Osteocyte (in vitro differentiated cells): ENCODE measurements at places on chromosomes 6 and 20. TPM values are rescaled to one million over a fixed set of nuclear protein-coding genes. Genes with fewer than 3 reads are reported as not detected.

GRCh38 chr20:37968841-37969401 is 64.3 kb downstream of the TTI1 start:
- DNase-seq = no peak

- DNase-seq = no peak
These were observed 690.5 kb downstream of the FRK start for GRCh38 chr6:115370202-115370601.

HAO1 gene
- not detected in 2 replicates for total RNA-seq

DNA sequence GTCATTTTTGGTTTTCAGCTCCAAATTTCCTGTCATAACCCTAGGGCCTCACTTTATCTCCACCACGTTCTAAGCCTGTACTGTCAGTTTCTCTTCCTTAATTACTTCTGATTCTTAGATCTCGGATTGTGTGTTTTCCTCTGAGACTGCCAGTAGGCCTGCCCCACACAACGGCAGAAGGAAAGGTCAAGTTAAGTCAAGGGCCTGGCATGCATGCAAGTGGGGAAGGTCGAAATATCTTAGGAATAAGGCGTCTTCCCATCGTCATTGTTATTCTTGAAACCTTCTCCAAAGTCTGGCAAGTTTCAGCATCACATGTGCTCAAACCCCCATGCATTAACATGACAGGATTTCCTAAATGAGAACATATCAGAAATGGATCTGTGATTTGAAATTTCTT is 203.5 kb upstream of the TSHZ2 start:
- no peak for DNase-seq

DNA sequence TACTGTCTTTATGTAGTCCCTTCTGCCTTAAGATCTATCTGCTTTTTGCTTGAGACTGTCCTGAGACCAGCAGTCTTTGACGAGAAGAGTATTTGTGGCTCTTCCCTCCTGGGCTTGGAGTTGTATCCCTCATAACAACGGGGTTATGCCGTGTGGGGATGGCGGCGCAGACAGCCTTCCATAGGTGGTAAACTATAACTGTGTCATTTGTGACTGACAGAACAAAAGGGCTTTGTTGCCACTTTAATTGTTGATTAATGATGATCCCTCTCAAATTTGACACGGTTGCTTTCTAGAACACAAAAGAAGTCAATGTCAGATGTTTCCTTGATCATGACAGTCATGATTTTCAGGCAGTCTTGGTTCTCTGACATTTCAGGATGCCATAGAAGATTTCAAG is 196.6 kb downstream of the JARID2 start:
- DNase-seq = no peak

TFAP2B gene
- 26.4 and 27.5 TPM in 2 replicates for total RNA-seq

HLA-DRA gene
- total RNA-seq = not detected in 2 replicates

DNA sequence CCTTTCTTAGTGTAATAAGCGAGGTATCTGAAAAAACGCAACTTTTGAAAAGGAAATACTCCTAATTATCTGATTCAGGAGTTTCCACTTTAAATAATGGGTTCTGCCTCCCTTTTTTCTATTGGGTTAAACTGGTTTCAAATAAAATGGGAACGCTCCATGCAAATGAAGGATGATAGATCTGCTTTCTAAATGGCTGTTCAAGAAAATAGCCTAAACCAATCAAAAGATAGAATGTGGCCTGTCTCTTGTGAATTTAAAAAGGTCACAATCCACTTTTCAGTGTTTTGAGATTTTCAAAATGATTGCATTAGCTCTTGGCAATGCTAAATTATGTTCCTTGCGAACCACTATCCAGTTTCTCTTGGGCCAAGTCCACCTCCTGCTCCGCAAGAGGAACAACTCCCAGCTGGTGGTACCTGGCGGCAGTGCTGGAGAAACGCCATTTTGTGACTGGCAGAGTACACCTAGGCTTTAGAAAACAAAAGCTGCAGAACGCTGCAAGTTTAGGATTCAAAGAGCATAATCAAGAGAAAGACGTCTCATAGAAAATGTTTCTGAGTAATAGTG is 56.7 kb downstream of the TRIM38 start:
- DNase-seq = no peak

ZCCHC3 gene
- total RNA-seq = 22.4 and 22.7 TPM in 2 replicates

GRCh38 chr6:88785478-88785877 is 177.9 kb downstream of the RNGTT start:
- no peak for DNase-seq
